AG04450 (cell line): ENCODE measurements at places on chromosomes 2 and 18.

GRCh38 chr2:48249025-48249424, 280.9 kb upstream of the STON1 start:
- DNase-seq, result peak; percentile 50

- no peak for DNase-seq
Observed at GRCh38 chr2:189492451-189492850, 51.2 kb downstream of the WDR75 start.

GRCh38 chr2:16716024-16716423, 50.4 kb upstream of the CYRIA start:
- DNase-seq, result no peak

GRCh38 chr18:26722565-26722931, 143.0 kb downstream of the AQP4 start:
- DNase-seq, result no peak

DNA sequence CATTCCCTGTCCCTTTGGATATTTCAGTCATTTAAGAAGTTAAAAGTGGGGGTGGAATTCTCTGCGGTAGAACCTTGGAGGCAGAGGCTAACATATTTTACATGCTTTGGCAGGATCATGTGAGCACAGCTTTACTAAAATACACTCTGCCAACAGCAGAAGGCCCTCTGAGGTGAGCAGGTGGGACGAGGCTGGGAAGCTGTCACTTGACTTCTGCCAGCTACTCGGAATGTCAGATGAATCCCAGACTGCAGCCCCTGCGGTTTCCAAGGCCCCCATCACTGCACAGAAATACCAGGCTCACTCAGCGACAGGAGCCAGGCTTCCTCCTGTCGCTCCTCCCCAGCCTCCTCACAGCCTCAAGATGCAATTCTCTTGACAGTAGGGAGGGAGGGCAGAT, 220.9 kb upstream of the REV1 start:
- DNase-seq, result no peak

GRCh38 chr2:179422037-179422643, 157.5 kb upstream of the SESTD1 start:
- DNase-seq, result peak; percentile 60

- DNase-seq, result no peak
Observed at GRCh38 chr2:67502346-67503065, 105.4 kb downstream of the ETAA1 start.

GRCh38 chr18:78579854-78580577, 399.6 kb upstream of the SALL3 start:
- DNase-seq, result no peak

DNA sequence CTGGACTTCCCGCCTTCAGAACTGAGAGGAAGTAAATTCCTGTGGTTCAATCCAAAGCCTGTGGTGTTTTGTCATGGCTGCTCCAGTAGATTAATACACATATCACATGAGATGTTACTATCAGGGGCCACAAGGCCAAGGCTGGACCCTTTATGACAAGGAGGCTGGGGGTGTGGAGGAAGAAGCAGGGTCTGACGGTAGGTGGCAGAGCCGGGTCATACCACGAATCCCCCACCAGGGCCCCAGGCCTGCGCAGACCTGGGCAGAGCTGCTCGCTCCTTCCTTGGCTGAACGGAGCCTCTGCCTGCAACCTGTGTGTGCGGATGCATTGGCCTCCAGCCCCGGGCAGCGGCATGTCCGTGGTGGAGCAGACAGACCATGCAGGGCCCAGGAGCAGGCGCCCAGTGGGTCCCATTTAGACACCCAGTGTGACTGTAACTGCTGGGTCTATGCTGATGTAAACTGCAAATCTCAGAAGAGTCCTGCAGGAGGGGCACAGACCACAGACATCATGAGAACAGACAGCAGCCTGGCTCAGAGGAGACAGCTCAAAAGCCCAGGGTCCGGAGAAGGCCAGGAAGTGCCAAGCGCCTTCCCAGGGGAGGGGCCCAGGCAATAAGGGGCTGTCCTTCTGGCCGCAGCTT, 155.2 kb downstream of the PXDN start:
- no peak for DNase-seq

- no peak for DNase-seq
Observed at GRCh38 chr18:3879114-3879835, 429.3 kb downstream of the TGIF1 start.

- DNase-seq, result no peak
Observed at GRCh38 chr2:158665536-158666302, 129.4 kb upstream of the DAPL1 start.

- no peak for DNase-seq
Observed at GRCh38 chr2:26884486-26884885, 36.6 kb downstream of the DPYSL5 start.

- no peak for DNase-seq
Observed at GRCh38 chr2:143177096-143177786, 48.0 kb downstream of the ARHGAP15 start.

GRCh38 chr2:188096910-188097309, 194.8 kb upstream of the GULP1 start:
- DNase-seq, result no peak

- no peak for DNase-seq
Observed at GRCh38 chr18:2336690-2337392, 234.5 kb downstream of the METTL4 start.

DNA sequence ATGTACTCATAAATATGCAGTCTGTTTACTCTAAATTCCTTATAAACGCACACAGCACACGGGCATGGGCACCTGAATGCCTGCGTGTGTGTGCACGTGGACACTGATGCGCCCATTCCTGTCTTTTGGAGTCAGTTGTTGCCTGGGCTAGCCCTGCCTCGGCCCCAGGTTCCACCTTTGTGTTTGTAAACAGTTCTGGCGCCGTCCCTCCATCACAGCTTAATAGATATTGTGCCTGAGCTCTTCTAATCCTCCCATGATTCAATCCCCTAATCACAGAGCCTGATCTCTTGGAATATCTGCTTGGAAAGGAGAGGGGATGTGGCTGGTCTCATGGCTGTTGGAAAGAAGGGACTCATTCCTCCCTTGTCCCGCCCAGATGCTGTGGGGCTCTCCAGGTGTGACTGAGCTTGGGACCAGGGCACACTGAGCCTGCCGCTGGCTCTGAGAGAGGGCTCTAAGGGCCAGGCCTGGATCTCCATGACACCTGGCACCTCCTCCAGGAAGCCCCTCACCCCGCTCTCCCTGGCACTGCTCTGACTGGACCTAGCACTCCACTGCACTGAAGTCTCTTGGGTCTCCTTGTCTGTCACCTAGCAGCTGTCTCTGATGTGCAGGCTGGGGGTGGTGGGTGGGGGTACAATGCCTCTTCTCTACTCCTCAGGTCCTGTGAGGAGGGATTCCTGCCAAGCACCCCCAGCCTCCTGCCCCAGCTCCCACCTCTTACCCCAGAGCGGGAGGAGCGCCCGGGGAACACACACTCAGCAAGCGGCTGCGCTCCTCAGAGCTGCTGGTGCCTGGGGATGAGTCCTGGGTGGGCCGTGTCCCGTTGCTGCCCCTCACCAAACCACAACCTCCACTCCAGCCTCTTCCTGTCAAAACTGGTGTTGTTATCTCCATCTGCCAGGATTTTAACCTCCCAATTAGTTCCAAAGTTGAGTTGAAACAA, 181.3 kb downstream of the INHBB start:
- no peak for DNase-seq

DNA sequence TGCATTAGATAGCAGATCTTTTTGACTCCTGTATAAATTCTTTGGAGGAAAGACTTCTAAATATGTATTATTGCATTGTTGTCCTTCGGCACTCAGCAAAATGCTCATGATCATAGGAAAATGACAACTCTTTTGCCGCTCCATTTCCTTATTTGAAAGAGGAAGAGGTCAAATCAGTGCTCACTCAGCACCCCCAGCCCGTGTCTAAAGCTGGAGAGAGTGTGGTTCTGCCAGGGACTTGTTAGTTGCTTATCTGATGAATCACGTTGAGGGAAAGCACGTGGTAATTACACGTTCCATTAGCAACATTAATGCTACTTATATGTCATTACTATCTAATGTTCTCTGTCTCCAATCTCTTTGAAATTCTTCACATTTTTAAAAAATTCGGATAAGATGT, 46.0 kb upstream of the MBP start:
- DNase-seq, result no peak

GRCh38 chr2:181419129-181419855, 37.9 kb upstream of the ITGA4 start:
- DNase-seq, result no peak

DNA sequence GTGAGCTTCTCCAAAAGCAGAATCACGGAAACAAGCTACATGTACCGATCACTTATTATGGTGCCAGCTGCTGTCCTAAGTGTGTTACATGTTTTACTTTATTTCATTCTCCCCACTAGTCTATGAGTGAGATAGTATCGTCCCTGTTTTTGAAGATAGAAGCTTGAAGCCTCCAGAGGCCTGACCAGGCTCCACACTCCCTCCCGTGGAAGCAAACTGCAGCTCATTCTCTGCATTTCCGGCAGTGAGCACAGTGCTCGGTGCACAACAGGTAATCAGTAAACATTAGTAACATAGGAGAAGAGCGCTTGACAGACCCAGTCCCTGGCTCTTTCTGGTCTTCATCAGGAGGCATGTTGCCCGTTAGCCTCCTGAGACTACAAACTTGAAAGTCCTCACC, 72.9 kb downstream of the ZBTB7C start:
- no peak for DNase-seq

DNA sequence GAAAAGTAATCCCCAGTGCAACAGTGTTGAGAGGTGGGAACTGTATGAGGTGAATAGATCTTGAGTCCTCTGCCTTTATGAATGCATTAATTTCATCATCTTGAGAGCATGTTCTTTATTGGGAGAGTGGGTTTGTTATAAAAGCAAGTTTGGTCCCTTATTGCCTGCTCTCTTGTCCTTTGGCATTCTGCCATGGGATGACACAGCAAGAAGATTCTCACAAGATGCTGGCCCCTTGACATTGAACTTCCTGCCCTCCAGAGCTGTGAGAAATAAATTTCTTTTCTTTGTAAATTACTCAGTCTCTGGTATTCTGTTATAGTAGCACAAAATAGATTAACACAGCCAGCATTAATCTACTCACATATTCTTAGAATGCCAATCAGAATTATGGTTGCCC, 108.6 kb downstream of the EHBP1 start:
- no peak for DNase-seq

DNA sequence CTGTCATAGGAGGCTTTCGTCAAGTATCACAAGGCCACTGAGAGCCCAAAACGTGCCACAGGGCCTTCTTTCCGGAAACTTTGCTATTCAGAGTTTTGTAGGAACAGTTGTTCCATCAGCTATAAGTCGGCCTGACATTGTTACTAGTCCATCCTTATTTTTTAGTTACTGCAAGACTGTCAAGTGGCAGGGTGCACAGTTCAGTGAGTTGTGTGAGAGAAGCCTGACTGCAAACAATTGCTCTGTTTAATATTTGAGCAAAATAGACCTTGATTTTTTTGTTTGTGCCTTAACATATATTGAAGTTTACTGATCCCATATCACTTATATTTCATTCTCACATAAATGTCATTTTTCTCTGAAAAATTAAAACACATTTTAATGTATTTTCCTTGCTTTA, 110.1 kb downstream of the GALNT1 start:
- DNase-seq, result no peak

DNA sequence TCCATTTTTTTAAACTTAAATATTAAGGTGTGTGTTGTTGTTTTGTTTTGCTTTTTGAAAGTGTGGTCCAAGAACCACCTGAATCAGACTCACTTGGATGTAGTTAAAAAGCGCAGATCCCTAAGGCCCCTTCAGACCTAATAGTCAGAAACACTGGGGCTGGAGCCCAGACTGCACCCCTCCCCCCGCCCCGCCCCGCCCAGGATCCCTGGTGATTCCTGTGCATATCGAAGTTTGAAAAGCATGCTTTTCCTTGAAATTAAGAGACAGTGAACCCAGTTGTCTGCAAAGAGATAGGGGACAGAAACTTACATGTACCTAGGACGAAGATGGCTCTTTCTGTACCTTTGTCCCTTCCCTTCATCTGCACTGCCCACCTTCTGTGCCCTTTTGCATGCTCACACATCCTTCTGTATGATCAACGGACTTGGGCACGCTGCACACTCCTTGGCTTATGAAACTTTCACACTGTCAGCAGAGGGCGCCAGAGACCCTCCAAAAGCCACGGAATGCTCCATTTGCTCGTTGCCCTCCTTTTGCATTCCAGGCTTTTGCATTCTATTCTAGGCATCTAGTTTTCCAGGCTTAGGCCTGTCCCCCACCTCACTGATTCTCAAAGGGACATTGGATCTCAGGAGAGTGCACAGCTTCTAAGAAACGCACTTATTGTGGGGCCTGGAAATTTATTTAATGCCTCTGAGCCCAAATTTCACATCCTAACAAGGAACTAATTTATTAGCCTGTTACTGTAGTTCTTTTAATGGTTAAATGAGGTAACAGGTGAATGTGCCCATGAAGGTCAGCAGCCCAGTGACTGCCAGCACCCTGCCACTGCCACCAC, 32.8 kb upstream of the SLC14A1 start:
- peak; percentile 60 for DNase-seq

- DNase-seq, result no peak
Observed at GRCh38 chr2:70978341-70979179, at the start of gene ANKRD53. TSS of gene ANKRD53 (plus strand) at chr2:70978630. CDS start at chr2:70978646, 16 bp downstream.

- no peak for DNase-seq
Observed at GRCh38 chr18:10440884-10441283, 13.6 kb upstream of the APCDD1 start.

GRCh38 chr18:13645093-13645492, 81.3 kb downstream of the FAM210A start:
- DNase-seq, result no peak

GRCh38 chr2:174078275-174078674, 113.1 kb upstream of the SP3 start:
- DNase-seq, result no peak

GRCh38 chr2:226198956-226199355, 600.7 kb downstream of the IRS1 start:
- no peak for DNase-seq

- DNase-seq, result no peak
Observed at GRCh38 chr2:26685341-26685740, 7.2 kb upstream of the KCNK3 start.

DNA sequence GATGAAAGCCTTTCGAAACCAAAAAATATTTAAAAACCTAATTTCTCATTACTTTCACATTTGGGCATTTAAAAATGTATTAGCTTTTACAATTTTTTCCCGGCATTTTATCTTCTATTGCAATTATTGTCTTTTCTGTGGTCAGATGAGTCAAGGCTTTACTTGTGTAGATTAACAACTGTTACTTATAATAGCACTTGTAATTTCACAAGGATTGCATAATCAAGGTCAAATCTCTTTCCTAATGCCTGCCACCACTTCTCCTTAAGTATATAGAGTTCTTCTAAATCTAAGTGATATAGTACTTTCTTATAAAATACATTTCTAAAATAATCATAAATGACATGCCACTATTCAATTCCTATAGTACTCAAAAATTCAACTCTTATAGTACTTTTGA, 67.2 kb downstream of the SLC8A1 start:
- DNase-seq, result peak; percentile 49
